ENCODE measurements at places on chromosomes 1 and 21.

GRCh38 chr1:3721955-3722465 lies 30.2 kb upstream of the CCDC27 start:
- DNase-seq = no peak

DNA sequence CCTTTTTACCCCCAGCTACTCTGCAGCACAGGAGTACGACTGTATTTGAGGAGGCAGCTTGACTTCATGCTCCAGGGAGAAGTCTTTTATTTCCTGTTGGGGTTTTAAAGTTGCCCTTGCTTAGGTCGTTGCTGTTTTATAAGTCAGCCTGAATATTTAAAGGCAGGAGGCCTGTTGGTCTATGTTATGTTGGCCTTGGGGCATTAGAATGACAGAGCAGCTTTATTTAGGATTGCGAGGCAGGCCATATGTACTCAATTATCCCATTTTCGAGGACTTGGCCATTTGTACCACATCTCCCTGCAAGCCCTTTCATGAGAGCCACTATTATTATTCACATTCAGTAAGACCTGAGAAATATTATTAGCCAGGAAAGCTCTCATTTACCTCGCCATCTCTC lies 47.0 kb downstream of the KIF26B start:
- no peak for DNase-seq

DNA sequence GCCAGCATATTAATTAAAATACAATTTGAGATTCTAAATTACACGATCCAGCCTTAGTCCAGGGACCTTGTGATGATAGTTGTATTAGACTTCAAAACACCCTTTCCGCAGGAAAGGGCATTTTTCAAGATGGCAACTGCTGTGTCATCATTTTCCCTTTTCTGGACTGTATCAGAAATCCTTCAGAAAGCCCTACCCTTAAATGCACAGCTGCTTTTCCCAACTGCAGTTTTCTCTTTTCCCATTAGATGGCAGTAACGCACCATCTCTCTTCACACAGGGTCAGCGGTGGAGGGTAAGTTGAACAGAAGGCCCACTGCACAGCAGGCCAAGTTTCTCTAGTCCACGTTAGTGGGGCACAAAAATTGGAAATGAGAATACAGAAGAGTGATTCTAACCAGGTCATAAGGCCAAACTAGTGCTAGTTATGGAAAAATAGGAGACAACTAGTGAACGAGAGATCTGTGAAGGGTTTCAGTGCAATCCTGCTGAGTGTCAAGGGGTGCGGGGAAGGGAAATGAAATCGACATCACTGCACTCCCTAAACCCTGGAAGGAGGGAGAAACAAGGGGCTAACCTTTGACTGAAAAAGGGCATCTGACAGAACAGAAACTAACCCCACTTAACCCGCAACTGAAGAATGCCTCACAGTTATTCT lies 22.1 kb upstream of the TDRD10 start:
- peak; percentile 67 for DNase-seq

DNA sequence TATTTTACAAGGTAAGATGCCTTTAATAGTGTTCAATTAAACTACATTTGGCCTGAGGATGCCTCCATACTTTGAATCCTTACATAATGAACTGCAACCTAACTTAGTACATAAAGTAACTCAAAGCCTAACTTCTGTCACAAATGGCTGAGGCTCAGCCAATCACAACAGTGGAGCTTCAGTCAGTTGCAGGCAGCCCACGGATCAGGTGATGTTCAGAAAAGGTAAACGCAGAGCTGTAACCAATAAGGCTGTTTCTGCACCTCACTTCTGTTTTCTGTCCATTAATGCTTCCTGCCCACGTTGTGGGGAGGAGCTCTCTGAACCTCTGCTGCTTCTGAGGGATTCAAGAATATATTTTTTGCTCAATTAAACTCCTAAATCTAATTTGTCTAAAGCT lies 94.8 kb upstream of the KIAA0040 start:
- no peak for DNase-seq

DNA sequence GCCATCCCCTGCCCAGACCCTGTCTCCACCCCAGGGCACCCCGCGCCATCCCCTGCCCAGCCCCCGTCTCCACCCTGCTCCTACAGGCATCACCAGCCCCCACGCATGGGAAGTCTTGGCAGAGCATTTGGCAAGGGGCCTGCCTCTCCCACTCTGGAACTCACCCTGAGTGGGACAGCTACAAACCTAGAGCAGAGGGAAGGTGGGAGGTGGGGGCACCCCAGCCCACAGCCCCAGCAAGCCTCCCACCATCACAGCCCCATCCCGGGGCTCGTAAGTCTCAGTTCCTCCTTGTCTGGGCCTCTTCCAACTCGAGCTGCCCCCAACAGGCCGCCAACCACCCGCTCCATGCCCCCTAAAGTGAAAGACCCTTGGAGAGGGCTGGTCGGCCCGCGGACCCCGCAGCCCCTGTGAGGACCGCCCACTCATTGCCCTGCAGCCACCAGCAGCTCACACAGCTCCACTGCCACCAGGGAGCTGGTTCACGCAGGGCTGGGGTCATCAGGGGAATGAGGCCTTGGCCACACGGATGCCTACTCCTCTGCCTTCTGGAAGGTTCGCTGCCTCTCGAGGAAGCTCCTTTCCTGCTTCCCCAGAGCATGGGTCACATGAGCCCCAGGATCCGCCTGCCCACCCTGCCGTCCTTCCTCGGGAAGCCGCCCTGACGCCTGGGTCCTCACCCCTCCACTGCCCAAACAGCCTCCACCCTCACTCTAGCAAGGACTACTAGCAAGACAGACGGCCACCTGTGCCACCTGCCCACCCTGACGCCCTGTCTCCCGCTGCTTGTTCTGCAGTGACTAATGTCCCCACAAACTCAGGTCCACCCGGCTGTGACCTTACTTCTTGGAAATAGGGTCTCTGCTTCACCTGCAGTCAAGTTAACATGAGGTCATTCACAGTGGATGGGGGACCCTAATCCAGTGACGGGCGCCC lies 14.4 kb downstream of the MEGF6 start:
- no peak for DNase-seq

All from NCI-H1930 (cell line).